ENCODE measurements at places on chromosomes 7 and 10. TPM values are rescaled to one million over a fixed set of nuclear protein-coding genes. Genes with fewer than 3 reads are reported as not detected.
A peak's percentile ranks its signal among the peaks of the same experiment; 100 is the strongest.

Gene FAM180A
- 0.62 TPM for total RNA-seq

Gene STMP1
- total RNA-seq: 16.9 TPM

GRCh38 chr7:117067340-117067739, 114.0 kb downstream of the ST7 start:
- no peak for DNase-seq
- no peaks in the 10 kb centered on the region for H3K27me3 ChIP-seq
- no peak overlapping the region for H3K27ac ChIP-seq
- H3K4me1 ChIP-seq: peaks cover 10% of the 10 kb centered on the region
- H3K4me3 ChIP-seq: no peak overlapping the region

DNA sequence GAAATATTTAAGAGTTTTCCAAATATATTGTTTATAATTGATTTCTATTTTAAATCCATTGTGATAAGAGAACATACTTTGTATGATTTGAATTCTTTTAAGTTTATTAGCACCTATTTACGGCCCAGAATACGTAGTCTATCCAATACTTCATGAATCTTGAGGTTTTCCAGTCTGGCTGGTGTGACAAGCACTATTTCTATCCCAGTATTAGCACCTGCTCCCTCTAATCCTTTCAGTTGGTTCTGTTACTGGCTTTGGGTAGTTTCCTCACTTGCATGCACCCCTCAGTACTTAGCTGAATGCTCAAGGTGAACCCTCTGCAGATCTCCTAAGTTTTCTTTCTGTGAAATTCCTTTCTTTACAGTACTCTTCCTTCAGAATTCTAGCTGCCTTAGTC, 166.8 kb downstream of the C1GALT1 start:
- H3K4me3 ChIP-seq: no peak overlapping the region
- no peaks in the 10 kb centered on the region for H3K36me3 ChIP-seq
- no peak for DNase-seq
- no peaks in the 10 kb centered on the region for H3K4me1 ChIP-seq
- H3K27ac ChIP-seq: no peak overlapping the region
- no peaks in the 10 kb centered on the region for H3K27me3 ChIP-seq

GRCh38 chr10:58350619-58351323, 16.0 kb downstream of the UBE2D1 start:
- no peaks in the 10 kb centered on the region for H3K36me3 ChIP-seq
- no peaks in the 10 kb centered on the region for H3K4me1 ChIP-seq
- no peaks in the 10 kb centered on the region for H3K27me3 ChIP-seq

- peak overlapping the region; percentile 9 for H3K27ac ChIP-seq
- H3K36me3 ChIP-seq: no peaks in the 10 kb centered on the region
- peak; percentile 40 for DNase-seq
- peaks cover 5% of the 10 kb centered on the region for H3K4me1 ChIP-seq
- H3K4me3 ChIP-seq: no peak overlapping the region
These were observed 227.1 kb downstream of the ADRA2A start for GRCh38 chr10:111303887-111304286.

All from muscle of leg (tissue), 16 donors.